ENCODE measurements at places on chromosomes 3 and 15.
A peak's percentile ranks its signal among the peaks of the same experiment; 100 is the strongest.

DNA sequence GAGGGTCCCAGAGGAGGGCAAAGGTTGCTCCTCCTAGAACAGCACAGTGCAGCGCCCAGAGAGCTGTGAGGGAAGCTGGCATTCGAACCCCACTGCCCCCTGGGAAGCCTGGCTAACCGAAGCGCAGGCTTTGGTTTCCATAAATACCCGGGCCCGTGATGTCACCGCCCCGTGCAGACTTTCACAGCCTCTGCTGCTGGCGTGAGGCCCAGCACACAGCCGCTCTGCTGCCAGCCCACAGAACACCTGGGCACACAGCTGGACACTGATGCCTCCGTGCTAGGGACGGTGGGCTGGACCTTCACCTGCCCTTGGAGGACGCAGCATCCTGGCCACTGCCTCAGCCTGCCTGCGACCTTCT is 1.0 kb downstream of the IQSEC1 start:
- no peak for DNase-seq

DNA sequence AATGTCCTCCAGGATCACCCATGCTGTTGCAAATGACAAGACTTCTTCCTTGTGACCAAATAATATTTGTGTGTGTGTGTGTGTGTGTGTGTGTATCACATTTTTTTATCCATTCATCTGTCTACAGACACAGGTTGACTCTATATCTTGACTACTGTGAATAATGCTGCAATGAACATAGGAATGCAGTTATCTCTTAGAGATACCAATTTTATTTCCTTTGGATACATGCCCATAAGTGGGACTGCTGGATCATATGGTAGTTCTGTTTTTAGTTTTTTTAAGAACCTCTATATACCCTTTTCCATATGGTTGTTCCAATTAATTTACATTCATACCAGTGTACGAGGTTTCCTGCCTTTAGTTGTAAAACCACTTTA is 41.7 kb downstream of the GPR176 start:
- no peak for DNase-seq

DNA sequence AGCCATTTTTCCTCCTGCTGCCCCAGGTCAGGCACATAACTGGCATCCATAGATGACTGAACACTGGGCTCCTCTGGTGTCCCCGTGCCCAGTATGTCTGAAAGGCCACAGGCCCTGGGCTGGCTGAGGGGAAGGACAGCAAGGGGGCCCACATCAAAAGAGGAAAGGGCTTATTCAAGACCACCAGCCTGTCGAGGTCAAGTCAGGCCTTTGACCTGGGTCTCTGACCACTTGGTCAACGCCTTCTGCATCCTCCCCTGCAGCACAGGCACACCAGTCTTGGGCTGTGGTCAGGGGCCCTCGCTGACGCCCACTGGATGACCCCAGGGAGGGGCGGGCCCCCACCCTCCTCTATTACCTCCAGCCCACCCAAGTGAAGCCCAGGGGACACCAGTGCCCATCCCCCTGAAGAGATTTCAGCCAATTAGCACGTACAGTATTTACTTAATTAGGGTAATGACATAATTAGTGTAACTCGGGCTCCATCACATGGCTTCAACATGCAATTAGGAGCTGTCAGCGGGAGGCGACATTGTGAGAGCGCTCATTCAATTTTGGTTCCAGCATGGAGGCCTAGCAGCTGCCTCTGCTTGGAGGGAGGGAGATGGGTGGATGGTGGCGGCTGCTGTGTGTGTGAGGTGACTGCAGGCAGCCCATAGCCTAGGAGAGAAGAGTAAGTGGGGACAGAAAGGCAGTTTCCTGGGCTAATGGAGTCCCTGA is 13.5 kb upstream of the DNAH1 start:
- no peak for DNase-seq

DNA sequence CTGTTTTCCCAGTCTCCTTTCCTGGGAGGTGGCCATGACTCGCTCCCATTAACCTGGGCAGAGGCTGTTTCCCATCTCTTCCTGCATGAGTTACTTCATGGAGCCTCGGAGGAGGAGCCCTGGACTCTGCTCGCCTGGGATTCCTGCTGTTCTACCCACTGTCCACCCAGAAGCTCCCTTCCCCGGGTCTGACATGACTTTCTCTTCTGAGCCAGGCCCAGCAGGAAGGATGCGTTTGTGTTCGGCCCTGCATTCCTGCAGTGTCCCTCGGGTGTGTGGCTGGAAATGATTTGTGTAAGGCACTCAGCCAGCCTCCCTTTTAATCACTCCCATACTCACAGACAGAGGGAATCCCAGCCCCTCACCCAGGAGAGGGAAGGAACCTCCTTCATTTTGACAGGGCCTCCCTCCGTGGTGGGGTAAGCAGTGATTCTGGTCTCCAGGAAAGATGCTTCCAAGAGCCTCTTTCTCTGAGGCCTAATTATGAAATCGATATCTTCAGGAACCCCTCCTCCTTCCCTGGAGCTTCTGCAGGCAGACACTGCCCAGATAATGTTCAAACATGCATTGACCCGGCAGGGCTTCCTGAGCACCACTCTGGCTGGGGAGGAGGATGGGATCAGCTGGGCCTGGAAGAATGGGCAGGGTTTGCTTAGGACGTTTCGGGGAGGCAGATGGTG is 41.6 kb upstream of the DLG1 start:
- no peak for DNase-seq

DNA sequence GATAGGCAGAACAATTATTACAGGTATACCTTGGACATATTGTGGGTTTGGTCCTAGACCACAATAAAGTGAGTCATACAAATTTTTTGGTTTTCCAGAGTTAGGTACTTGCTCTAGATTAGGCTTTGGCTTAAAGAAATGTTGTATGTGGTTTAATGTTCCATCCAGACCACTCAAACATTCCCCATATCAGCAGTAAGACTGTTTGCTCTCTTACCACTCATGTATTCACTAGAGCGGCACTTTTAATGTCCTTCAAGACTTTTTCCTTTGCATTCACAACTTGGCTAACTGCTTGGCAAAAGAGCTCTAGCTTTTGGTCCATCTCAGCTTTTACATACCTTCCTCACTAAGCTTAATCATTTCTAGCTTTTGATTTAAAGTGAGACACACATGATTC is 250.5 kb upstream of the SETMAR start:
- no peak for DNase-seq

GRCh38 chr3:36597422-36597821 is 166.9 kb downstream of the DCLK3 start:
- peak; percentile 25 for DNase-seq

DNA sequence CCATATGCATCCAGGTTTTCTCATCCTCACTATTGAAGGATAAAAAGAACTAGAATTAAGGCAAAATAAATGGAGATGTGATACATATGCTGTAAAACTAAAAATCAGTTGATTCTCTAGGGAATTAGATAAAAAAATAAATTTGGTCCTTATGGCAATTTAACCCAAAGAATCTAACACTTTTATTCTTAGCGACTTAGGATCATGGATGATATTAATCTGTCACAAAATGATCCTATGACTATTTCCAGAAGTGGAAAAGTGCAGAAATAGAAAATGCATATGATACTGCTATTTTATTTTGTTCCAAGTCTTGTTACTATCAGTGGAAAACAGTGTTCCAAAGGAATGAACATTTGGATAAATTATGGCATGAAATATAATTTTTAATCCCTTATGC is 746.3 kb downstream of the ROBO2 start:
- no peak for DNase-seq

DNA sequence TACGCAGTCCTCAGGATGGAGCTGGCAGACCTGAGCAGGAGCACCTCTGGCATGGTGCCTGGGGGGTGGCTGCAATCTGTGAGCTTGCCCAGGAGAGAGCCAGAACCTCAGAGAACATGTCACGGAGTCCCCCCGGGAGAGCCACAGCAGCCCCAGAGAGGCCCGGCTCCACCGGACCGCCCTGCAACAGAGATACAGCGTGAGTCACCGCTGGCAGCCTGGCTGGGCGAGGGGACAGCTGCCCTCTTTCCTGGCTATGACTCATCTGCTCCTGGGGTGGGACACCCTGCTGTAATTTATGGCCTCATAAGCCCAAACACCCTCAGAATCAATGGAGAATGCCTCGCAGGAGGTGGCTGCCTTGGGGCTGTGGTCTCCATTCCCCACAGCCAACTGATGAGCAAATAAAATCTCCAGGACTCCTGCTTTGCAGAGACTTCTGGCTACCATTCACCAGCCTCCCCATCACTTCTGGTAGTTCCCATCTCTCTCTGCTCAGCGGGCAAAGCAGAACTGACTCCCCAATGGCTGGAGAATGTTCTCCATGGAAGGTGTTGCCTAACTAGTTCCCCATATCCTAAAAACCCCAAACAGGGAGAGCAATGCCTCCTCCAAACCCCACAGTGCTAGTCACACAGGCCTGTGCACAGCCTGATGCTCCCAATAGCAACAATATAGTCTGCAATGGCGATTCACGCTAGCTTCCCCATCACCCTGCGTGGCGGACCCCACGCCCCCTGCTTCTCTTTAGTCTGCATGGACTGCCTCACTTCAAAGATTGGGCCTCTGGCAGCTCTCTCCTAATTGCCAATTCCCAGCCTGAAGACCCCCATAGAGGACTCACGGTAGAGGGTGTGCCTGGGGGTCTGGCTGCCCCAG is 21.6 kb downstream of the ACSBG1 start:
- DNase-seq: no peak

GRCh38 chr3:134903837-134904236 is 108.8 kb downstream of the EPHB1 start:
- no peak for DNase-seq

GRCh38 chr3:130789782-130790322 is 43.2 kb upstream of the PIK3R4 start:
- peak; percentile 56 for DNase-seq

GRCh38 chr3:59280113-59280512 is 230.3 kb upstream of the CFAP20DC start:
- no peak for DNase-seq

DNA sequence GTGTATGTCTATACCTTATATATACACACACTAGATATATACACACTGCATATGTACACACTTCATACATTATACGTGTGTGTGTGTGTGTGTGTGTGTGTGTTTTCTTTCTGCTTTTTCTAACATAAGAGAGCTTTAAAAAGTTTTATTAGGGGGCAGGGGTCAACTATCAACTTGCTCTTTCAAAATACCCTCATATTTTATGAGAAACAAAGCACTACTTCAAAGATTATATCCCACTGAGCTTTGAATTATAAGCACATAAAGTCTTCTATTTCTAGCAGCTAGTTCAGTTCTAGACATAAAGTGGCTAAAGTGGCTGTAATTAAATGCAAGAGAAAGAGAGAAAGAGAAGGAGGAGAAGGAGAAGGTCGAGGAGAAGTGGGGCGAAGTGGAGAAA is 1361.3 kb downstream of the ZPLD1 start:
- DNase-seq: no peak

DNA sequence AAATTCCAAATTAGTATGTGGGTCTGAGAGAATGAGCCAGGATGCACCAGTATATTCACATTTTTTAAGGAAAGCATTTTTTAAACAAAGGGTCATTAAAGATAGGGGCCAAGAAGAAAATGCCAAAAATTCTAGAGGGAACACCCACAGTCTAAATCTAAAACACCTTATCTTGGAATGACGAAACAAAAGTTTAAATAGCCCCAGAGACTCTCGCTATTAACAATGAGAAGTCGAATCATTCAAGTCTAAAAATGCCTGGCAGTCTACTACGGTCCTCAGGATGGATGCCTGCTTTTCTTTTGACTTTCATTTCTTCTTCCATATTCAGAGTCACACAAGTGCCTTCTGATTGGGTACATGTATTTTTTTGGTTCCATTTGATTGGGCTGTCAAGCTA is 66.3 kb downstream of the SSUH2 start:
- no peak for DNase-seq

DNA sequence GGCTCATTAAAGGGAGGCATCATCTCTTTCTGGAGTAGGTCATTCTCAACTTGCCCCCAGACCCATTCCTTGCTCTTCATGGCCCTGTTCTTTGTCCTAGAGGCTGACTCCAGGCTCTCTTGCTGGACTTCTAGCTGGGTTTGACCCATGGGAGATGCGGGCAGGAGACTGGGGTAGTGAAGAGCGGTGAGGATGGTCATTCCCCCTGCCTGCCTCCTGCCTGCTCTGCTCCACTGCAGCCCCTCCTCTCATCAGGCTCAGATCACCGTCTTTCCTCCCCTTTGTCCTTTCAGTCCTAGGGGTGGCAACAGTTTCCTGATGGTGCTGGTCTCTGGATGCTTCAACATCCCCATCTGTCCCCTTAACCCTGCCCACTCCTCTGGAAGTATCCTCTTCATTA is 170.9 kb downstream of the ABHD5 start:
- DNase-seq: no peak

GRCh38 chr15:49083401-49084284 is 37.4 kb upstream of the SECISBP2L start:
- no peak for DNase-seq

DNA sequence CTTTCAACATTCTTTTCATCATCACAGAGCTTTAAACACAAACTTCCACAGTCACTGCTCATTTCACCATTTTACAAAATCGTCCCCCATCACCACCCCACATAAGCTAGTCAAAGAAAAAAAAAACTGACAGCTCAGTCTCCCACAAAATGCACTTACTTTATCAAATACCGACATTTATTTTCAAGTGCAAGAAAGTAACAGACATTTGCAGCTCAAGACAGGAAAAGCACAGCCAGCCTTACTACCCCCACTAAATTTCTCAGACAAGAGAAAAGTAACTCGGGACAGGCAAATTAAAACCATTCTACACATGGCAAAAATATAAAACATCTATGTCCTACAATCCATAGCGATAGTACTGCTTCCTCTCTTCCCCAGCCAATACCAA is 402.4 kb downstream of the SHQ1 start:
- DNase-seq: no peak

DNA sequence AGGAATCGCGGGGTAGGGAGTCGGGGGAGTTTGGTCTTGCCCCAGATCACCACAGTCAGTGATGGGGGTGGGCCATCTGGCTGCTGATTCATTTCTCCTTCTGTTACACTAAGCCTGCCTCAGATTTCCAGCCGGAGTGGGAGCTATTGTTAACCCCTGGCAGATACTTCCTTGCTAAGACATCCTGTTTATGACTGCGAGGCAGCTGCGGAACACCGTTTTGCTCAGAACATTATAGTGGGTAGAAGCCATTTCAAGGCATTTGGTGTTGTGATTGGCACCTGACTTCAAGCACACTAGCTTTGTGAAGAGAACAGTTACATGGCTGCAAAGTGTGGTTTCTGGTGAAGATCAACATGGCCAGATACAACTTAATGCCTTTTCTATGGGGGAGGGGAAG is 73.8 kb downstream of the FLNB start:
- peak; percentile 83 for DNase-seq
